ENCODE measurements at places on chromosomes 3 and 15.

- DNase-seq, result no peak
These were observed 27.5 kb downstream of the TRIM69 start for GRCh38 chr15:44763848-44764247.

DNA sequence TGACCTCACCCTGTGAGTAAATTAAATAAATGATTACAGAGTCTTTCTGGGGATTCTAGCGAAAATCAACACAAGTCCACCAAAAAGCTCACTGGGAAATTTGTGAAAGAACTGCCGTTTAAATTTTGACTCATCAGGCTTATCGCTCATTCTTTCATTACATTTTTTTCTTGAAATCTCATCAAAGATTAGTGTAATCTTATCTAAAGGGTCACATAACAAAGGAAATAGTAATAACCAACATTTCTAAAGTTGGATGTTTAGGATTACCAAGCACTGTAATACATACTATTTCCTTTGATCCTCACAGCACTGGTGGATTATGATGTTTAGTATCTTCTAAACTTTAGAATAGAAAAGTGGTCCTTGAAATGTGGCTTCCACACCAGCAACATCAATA, 111.1 kb upstream of the CBLB start:
- DNase-seq, result no peak

GRCh38 chr15:52427804-52428203, 100.9 kb downstream of the MYO5A start:
- peak; percentile 41 for DNase-seq

- DNase-seq, result no peak
These were observed 149.3 kb downstream of the EBLN2 start for GRCh38 chr3:73210759-73211158.

DNA sequence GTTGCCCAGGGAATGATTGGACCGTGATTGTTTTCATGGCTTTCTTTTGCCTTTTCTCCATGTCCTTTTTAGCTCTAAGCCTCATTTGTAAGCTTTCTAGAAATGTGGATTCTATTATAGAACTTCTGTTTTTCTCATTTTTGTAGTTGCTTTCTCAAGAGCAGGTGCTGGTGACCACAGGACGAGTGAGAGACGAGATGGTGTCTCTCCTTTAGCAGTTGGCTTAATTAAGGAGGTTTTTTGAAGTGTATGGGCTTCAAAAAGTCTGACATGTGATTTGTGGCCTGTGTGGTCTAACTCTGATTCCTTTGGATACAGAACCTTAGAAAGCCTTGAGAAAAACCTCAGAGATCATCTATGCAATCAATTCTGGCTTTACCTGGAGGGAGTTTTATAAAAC, 292.8 kb downstream of the LPP start:
- no peak for DNase-seq

DNA sequence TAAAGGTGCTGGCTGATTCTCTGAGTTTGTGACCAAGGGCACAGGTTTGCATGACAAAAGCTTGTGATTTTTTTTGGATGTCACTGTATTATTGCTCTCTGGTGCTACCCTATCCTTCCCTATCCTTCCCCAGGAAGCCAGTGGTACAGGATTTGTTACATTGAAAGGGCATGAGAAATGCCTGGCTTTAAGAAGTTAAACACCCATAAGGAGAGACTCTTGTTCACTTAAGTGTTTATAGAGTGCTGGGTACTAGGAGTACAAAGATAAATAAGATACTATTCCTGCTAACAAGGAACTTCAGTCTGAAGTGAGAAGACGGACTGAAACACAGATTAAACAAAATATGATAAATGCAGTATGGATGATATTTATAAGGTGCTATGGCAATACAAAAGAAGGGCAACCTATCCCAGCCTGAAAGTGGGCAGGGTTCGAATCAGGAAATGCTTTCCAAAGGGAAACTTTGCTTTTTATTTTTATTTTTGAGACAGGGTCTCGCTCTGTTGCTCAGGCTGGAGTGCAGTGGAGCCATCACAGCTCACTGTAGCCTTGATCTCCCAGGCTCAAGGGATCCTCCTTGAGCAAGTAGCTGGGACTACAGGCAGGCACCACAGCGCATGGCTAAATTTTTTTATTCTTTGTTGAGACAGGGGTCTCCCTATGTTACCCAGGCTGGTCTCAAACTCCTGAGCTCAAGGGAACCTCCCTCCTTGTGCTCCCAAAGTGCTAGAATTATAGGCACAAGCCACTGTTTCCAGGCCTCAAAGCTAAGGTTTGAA, 11.2 kb downstream of the LCMT2 start:
- no peak for DNase-seq

DNA sequence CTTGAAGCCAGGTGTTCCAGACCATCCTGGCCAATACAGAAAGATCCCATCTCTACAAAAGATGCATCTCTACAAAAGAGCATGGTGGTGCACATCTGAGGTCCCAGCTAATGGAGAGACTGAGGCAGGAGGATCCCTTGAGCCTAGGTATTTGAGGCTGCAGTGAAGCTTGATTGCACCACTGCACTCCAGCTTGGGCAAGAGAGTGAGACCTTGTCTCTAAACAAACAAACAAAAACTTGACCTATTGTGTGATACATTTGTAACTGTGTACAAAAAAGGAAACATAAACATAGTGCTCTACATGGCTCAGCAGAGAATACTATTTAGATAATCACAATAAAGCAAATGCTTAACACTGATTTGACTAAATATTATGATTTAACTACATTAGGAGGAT, 18.7 kb downstream of the ANPEP start:
- DNase-seq, result no peak

DNA sequence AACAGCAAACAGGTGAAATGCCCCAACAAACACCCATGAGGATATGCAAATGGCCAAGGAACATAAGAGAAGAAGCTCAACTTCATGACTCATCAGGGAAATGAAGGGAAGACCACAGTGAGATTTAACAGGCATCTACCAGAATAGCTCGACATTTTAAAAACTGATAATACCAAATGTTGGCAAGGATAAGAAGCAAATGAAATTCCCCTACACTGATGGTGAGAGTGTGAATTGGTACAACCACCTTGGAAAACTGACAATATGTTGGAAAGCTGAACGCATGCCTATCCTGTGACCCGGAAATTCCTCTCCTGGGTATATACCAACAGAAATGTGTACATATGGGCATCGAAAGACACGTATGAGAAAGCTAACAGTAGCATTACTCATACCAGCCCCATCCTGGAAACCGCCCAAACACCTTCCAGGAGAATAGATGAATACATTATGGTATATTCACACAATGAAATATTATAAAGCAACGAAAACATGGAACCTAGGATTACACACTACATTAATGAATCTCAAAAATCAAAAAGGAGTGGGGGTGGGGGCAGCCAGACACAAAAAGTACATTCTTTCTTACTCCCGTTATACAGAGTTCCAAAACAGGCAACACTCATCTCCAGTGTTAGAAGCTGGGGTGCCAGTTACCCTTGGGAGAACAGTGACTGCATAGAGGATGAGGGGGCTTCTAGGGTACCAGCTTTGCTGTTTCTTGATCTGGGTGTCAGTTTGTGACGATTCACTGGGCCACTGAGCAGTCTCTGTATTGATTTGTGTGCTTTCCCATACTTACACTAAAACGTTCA, 16.9 kb downstream of the RFTN1 start:
- DNase-seq, result no peak

DNA sequence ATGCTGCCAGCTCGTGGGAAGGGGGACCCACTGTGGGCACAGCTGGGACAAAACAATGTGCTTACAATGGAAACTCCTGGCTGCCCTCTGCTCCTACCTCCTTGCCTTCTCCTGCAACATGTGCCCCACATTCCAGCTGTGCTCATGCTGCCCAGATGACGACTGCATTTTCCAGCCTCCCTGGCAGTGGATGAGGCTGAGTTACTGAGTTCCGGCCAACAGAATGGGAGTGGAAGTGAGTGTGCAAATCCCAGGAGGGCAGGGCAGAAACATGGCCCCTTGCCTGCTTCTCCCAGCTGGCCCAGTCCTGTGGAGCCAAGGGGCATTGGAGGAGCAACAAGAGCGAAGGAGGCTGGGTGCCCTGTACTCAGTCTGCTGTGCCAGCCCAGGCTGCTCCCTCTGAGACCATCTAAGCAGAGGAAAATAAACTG, 17.1 kb downstream of the KLF15 start:
- DNase-seq, result no peak

DNA sequence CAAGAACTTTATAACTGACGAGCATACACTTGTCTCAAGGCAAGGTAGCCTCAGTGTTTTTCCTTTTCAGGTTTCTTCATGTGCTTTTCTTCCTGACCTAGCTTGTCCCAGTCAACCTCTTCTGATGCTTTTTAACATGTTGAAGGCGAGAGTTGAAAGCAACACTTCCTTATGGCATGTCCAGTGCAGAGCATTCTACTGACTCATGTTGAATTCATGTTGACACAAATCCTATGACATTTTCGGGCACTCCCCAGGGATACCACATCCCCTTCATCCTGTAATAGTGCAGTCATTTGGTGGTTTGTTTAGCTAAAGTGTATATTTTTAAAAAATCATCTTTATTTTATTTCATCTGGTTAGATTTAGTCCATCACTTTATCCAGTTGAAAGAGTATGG, 75.9 kb upstream of the CBLB start:
- no peak for DNase-seq

DNA sequence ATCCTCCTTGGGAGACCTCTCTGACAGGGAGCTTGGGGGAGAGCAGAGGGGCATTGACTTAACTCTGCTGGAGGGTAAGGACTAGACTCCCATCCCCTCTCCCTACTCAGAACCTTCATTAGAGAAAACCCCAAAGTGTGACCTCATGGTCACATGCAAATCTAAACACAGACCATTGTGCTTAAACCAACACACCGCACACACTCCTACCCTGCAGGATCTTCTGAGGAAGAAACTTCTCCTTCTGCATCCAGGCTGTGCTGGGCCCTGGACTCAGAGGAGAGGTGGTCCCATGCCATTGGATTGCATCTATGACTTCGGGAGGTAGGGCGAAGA, 805 bp upstream of the PARP16 start:
- no peak for DNase-seq

DNA sequence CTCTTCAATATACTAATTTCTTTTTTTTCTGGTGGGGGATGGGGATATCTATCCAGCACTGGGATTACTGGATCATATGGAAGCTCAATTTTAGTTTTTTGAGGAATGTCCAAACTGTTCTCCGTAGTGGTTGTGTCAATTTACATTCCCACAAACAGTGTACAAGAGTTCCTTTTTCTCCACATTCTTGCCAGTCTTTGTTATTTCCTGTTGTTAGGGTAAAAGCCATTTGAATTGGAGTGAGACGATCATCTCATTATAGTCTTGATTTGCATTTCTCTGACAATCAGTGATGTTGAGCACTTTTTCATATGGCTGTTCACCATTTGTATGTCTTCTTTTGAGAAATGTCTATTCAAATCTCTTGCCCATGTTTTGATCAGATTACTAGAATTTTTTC, 12.8 kb upstream of the WDR49 start:
- DNase-seq, result no peak

GRCh38 chr3:194374935-194375334, 5.4 kb upstream of the LRRC15 start:
- DNase-seq, result no peak

- peak; percentile 19 for DNase-seq
These were observed 53.6 kb downstream of the ABHD2 start for GRCh38 chr15:89141885-89142284.

DNA sequence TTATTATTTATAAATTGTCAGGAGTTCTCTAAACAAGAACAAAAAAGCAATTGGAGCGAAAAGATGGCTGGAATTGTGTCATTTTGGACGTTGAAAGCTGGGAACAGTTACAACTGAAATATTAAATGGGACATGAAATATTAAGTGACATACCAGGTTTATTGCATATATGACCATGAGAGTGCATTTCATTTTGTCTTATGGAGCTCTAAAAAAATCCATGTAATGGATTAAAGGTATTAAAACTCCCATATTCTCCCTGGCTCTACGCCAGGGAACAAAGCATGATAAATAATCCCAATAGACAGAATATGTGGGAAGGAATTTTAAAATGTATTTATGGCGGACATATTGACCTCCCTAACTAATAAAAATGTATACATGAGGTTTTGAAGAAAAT, 17.7 kb downstream of the RARB start:
- no peak for DNase-seq

- DNase-seq, result no peak
These were observed 895.4 kb downstream of the FHIT start for GRCh38 chr3:60355825-60356224.

GRCh38 chr3:3443482-3443881, 264.0 kb upstream of the CRBN start:
- no peak for DNase-seq

DNA sequence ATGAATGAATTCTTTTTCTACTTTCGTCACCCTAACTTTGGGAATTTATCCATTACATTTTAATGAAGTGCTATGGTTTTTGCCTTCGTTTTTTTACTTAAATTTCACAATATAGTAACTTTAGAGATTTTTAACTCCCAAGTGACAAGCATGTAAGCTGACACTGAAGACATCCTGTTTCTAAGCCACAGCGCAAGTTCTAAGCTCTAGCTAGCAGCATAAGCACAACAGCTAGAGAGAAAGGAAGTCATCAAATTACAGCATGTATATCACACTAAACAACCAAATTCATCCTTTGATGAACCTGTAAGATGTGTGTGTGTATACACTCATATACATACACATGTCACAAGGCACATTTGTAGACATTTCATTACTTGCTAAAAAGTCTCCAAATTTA, 119.3 kb downstream of the P3H2 start:
- no peak for DNase-seq

GRCh38 chr3:100753846-100754245, 44.6 kb downstream of the TFG start:
- no peak for DNase-seq

DNA sequence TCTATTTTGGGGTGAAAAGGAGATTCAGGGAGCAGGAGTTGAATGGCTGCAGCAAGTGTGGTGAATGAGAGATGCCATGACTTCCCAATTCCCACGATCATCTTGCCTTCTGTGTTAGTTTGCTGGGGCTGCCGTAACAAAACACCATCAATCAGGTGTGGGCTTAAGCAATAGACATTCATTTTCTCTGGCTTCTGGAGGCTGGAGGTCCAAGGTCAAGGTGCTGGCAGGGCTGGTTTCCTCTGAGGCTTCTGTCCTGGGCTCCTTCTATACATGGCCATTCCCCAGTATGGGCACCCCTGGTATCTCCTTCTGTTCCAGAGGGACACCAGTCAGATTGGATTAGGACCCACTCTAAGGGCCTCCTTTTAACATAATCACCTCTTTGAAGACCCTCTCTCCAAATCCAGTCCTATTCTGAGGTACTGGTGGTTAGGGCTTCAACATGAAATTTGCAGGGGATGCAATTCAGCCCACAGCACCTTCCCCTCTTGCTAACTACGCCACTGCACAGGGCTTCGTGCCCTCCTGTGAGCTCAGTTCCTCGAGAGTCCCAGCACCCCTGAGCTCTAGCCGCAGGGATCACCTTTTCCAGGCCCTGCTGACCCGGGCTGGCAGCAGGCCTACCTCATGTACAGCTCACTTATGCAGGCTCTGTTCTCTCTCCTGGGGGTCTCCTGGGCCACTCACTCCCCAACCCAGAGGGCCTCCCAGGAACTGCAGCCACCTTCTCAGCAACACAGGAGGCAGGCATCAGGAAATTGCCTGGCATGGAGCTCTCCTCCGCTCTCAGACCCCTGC, 37.3 kb upstream of the SLC6A11 start:
- no peak for DNase-seq

Measured in BE2C (cell line).